Choroid plexus epithelial cell (primary cell): ENCODE measurements at places on chromosomes 7 and 10.
A peak's percentile ranks its signal among the peaks of the same experiment; 100 is the strongest.

GRCh38 chr10:60114765-60115586, 208.6 kb upstream of the CCDC6 start:
- DNase-seq: peak; percentile 90

- no peak for DNase-seq
Observed at GRCh38 chr10:71817831-71818655, 33.0 kb downstream of the PSAP start.

DNA sequence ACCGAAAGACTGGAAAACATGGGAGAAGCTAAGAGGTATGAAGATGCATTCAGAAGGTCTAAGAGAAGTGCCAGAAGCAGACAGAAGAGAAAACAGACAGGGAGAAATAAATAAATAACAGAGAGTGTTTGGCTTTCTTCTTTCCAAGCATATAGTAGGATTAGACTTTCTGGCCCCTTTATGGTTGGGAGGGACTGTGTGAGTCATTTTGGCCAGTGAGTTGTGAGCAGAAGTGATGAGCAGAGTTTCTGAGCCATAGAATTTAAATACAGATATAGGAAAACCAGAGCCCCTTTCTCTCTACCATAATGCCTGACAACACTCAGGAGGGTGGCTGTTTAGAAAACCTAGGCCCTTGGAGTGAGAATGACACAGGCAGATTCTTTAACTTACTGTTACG, 171.0 kb downstream of the PPP1R17 start:
- no peak for DNase-seq

DNA sequence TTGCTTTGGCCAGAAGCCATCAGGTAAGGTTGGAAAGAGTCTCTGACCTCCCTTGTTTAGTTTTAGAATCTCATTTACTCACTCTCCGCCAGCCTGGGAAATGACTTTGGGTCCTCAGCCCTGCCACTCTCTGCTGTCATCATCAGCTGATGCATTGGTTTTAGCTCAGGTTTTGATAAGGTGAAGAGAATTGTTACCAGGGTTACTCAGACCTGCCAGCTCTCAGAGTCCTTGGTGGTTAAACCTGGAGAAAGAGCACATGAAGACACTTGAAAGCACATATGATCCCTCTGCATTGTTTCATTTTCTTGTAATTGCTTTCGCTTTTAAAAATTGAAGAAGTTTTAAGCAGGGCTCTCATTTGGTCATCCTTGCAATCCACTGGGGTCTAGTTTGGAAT, 4.0 kb upstream of the CROT start:
- no peak for DNase-seq

- DNase-seq: no peak
Observed at GRCh38 chr10:127456122-127456521, 93.0 kb upstream of the NPS start.

GRCh38 chr10:112637901-112638300, 190.9 kb downstream of the VTI1A start:
- DNase-seq: no peak

GRCh38 chr7:114929570-114929969, 7.7 kb downstream of the MDFIC start:
- DNase-seq: no peak

DNA sequence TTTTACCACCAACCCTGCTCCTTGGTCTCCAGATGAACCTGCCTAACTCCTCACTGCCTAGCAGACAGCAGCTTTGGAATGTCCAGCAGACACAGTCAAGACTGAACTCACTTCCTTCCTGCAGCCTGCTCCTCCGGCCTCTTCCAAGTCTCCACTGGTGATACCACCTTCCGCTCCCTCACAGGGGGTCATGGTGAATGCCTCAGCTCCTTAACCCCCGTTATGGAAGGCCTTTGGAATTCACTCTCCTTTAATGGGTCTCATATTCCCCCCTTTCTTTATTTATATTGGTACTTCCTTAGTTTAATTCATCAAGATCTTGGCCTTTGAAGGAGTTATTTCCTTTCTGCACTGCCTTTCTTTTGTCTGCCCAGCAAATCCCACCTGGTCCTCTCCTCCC, 44.9 kb upstream of the ZNF32 start:
- DNase-seq: peak; percentile 38

DNA sequence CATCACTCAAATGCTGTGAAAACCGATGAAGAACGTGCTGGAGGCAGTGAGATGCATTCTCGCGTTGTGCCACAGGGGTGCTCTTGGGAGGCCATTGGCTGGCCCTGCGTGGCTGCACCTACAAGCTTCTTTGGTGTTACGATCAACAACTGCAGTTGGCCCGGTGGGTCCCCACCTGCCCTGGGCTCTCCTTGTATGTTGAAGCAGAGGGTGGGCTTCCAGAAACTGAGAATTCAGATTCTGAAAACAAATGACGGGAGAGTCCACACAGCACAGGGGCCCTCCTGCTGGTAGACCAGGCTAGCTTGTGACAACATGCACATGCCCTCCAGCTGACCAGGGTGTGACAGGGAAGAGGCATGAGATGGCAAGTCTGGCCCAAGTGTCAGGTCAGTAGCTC, 23.7 kb upstream of the DDC start:
- DNase-seq: peak; percentile 7

DNA sequence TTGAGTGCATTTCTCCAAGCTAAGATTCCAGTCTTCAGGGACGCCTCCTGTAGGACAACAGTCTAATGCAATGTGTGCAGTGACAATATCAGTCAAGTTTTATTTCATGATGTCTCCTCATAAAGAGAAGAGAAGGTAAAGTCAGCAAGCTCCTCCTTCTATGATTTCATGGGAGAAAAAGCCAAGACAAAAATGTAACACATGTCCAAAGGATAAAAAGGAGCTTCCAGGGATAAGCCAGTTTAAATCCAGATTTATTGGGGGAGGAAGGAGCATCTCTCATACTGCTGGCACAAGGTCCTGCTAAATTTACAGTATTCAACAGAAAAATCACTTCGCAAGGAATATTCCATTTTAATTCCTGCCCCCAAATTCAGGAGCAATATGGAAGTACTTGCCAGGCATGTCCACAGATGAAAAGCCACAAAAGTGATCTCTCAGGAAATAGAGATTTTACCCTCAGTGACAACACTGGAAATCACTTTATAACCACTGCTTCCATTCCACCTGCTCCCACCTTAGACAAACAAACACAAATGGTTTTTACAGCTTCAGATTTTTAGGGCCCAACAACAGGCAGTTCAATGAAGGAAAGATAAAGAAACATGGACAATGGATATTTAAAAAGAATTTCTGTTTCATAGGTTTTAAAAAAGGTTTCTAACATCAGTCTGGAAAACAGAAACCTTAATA, 677.5 kb upstream of the C7orf33 start:
- no peak for DNase-seq

- peak; percentile 25 for DNase-seq
Observed at GRCh38 chr7:117835016-117835664, 38.1 kb downstream of the CTTNBP2 start.

DNA sequence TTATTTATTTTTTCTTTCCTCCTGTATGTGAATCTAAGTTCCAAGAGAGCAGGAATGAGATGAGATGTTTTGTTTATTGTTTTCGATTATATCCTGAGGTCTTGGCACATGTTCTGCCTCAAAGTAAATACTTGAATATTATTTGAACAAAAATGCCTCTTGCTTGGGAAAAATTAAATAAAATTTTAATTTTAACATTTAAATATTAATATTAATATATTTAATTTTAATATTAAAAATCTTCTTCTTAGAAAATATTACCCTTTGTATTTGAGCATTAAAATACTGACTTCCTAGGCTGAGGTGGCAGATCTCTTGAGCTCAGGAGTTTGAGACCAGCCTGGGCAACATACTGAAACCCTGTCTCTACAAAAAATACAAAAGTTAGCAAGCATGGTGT, 123.4 kb upstream of the SEMA3D start:
- no peak for DNase-seq

DNA sequence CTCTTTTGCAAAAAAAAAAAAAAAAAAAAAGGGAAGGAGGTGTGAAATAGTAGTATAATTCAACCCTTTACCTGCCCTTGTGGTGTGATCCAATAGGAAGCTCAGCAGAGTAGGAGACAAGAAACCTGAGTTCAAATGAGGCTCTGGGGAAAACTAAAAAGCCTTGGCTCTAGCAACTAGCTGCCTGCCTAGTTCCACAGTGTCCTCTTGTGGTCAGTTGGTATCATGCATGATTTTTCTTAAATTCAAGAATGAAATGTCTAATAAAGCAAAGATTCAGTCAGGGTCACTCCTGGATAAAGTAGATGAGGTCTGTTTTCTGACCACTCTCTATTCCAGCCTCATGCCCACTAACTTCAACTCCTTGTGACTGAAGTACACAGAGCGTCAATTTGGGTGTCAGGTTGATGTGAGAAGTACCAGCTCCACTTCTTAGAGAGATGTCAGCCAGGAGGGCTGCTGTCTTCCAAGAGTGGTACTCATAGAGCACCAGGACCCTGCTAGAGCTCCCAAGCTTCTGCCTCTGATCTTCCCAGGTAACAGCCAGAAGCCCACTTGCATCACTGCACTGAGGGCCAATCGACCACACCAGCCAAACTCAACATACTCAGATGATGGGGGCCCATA, 10.5 kb downstream of the LSM5 start:
- DNase-seq: peak; percentile 83

DNA sequence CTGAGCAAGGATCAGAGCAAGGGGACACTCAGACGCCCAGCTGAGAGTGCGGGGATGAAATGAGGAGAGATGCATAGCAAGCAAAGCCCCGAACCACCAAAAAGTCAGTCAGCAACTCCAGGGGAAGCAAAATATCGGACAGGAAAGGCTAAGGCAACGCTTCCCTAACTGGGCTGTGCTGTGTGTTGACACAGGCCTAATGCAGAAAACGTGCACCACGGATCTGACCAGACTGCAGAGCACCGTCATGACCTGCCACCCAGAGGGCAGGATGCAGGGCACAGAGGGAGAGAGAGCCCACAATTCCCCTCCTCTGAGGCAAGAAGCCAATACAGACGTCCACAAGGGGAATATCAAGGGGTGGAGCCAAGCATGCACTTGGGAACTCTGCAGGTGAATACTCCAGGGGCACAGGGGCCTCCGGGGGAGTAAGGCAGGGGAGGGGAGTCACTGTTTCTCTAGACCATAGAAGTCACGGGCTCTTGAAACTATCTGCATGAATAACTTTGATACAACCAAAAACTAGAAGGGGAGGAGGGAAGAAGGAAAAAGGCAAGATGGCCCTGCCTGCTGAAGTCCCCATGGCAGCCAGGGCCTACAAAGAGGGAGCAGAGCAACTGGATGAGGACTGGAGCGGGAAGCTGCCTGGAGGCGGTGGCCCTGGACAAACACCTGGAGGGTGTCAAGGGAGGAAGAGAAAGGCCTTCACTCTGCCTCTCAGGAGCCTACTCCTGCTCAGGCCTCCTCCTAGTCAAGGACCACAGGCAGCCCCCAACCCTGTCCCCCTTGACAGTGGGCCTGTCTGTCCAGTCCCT, 26.2 kb downstream of the GRID1 start:
- no peak for DNase-seq

GRCh38 chr10:124627866-124628675, 116.1 kb downstream of the FAM53B start:
- DNase-seq: peak; percentile 14

- peak; percentile 38 for DNase-seq
Observed at GRCh38 chr10:132336919-132337407, 5.0 kb downstream of the LRRC27 start.

DNA sequence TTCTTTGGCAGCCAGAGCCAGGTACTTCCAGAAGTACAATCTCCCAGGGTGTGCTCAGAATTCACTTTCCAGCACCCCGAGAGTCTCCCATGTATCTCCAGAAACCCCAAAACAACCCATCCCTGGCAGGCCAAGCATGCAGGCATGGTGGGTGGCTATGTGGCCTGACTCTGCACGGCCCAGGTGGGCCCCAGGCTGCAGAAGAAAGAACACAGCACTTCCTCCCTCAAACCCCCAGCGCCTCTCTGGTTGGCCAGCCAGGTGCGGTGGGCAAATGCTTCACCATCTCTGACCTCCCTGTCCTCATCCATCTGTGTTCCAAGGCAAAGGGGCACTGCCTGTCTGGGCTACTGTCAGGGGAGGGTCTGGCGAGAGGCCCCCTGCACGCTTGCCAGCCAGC, 100.3 kb downstream of the MKI67 start:
- DNase-seq: no peak

GRCh38 chr7:147188467-147188866, 1071.9 kb downstream of the CNTNAP2 start:
- no peak for DNase-seq

DNA sequence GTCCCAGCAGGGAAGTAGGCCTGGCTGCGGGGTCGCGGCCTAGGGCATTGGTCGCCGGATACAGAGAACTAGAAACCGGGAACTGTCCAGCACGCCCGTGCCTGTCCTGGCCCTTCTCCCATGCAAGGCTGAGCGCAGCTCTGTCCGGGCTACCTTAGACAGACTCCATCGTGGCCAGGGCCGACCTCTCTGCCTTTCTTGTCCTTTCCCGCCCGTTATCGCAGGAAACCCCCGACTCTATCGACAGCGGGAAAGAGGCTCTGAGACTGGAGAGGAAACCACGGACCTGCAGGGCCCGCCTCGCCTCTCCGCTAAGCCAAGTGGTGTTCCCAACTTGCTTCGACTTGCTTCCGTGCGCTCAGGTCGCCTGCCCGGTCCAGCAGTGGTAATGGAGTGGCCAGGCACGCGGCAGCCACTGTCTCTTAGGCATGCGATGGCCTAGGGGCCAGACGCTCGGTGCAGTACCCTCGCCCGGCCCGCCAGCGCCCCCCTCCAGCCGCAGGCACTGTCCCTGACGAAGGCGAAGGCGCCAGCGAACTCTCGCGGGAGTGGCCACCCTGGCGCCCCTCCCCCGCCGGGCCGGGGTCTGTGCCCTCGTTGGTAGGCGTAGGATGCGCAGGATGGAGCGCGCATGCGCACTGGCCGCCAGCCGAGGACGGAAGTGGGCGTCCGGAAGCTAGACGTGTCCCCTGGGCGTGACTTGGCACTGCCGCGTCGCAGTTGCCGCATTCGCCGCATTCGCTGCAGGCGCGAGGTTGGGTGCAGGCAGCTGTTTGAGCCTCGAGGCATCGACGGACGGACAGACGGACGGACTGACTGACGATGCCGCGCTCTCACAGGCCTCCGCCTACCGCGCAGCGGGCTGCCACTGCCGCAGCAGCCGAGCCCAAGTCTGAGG, 54.4 kb downstream of the MCMBP start:
- DNase-seq: peak; percentile 80

GRCh38 chr7:35714862-35715261, 19.9 kb upstream of the HERPUD2 start:
- no peak for DNase-seq

DNA sequence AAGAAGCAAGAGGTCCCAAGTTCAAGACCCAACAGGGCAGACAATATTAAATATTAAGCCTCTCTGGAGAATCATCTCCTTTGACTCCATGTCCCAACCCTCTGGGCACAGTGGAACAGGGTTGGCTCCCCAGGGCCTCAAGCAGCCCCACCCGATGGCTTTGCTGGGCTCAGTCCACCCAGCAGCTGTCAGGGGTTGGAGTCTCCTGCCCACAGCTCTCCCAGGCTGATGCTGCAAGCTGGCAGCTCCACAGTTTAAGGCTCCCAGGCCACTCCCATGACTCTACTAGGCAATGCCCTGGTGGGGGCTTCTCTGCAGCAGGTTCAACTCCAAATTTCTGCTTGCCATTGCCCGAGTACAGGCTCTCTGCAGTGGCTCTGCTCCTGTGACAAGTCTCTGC, 55.1 kb downstream of the LARP4B start:
- DNase-seq: no peak
